ENCODE measurements at places on chromosomes 13 and 19. TPM values are rescaled to one million over a fixed set of nuclear protein-coding genes. Genes with fewer than 3 reads are reported as not detected.

The KLK10 gene
- total RNA-seq: not detected

The DNAAF3 gene
- total RNA-seq: 0.94 TPM

The VAV1 gene
- not detected for total RNA-seq

The COL5A3 gene
- total RNA-seq: 93.4 TPM

The ATP4A gene
- not detected for total RNA-seq

The KIR3DL2 gene
- total RNA-seq: not detected

All from myocyte (in vitro differentiated cells).